ENCODE measurements at places on chromosomes 2 and 18.

DNA sequence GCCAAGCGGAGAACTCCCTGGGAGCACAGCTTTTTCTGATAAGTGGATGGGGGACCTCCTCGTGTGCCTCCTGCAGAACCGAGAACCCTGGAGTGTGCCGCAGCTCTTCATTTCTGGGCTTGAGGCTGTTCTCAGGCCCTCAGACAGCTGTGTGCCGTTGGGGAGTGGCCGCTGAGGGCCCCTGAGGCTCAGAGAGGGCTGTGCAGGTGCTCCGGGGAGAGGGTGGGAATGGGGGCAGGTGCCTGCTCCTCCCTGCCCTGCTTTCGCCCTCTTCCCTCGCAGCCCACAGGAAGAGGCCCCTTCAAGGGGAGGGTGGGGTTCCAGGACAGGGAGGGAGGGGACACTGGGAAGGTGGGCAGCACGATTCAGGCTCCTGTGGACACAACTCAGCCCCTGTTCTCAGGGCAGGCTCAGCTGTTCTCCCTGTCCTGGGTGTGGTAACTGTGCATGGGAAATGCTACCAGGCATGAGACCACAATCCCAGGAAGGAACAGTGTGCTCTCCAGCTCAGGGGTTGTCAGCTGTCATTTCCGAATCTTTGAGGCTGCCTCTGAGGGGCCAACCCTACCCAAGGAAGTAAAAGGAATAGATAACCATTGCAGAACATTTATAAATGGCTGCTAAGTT, 11.3 kb downstream of the LCT start:
- no peak for DNase-seq

DNA sequence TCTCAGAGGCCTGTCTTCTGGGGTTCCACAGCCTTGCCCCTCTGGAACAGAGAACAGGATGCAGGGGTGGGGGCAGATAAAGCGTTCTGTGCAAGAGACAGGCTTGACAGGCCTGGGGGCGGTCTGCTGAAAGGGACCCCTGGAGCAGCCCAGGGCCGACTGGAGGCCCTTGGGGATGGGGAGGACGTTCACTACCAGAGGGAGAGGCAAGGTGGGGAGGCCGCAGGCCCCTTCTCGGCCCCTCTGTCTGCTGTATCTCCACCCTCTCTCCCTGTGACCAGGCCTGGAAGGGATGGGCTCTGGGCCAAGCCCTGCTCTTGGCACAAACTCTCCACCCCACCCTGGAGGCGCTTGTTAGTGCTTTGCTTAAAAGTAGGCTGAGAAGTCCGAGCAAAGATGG, 27.3 kb upstream of the INHBB start:
- DNase-seq: no peak

DNA sequence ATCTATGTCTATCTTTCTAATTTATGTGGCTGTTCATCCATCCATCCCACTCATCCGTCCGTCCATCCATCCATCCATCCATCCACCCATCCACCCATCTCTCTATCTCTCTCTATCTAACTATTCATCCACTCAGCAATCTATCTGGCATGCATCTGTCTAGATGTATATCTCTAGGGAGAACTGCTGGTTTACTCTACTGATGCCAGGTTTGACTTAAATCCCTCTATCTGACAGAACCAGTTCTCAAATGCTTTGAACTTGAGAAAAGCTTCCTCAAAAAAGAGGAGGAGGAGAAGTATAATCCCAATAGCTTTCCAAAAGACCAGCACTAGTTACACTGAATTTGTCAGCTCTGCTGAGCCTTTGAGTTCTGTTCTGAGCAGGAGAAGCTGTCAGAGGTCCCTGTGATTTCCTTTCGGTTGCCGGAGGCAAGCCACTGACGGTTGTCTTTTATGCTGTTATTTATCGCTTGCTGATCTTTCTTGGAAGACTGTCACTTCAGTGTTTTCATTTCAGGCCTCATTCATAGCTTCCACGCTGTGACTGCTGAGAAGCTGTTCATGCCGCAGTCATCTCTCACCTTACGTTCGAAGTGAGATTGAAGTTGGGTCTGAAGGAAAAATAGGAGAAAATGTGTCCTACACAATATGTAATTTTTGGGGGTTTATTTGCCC, 129.4 kb upstream of the UXS1 start:
- DNase-seq: no peak

- DNase-seq: no peak
These were observed 37.9 kb upstream of the EVA1A start for GRCh38 chr2:75598589-75599155.

- DNase-seq: no peak
These were observed 94.5 kb upstream of the HS6ST1 start for GRCh38 chr2:128413014-128413717.

DNA sequence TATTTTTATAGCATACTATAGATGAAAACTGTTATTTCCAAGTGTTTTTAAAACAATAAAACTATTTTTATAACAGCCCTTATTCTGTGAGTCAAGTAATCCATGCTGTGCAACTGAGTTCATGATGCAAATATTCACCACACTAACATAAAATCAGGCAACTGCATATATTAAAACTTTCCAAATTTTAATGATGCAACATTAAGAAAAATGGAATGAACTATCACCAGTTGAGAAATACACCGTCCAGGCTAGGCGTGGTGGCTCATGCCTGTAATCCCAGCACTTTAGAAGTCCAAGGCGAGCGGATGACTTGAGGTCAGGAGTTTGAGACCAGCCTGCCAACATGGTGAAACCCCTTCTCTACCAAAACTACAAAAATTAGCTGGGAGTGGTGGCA, 114.5 kb downstream of the CDH2 start:
- DNase-seq: no peak

Data from T-cell (primary cell).